Stimulated activated effector memory CD8-positive, alpha-beta T cell treated with anti-CD3 and anti-CD28 coated beads, Interleukin-12 subunit alpha, Interleukin-12 subunit beta, amount 100 ng/mL, for 72 hours (primary cell): ENCODE measurements at places on chromosomes 12 and 14.

GRCh38 chr14:57816568-57817284, 49.2 kb downstream of the SLC35F4 start:
- no peak for DNase-seq

GRCh38 chr12:77968571-77968970, 137.9 kb downstream of the NAV3 start:
- DNase-seq = no peak

GRCh38 chr12:94143951-94144350, 4.4 kb upstream of the PLXNC1 start:
- DNase-seq = no peak

GRCh38 chr14:95261616-95262510, 57.8 kb downstream of the CLMN start:
- DNase-seq = no peak

GRCh38 chr14:30333934-30334333, 225.0 kb upstream of the G2E3 start:
- no peak for DNase-seq
